Central memory CD4-positive, alpha-beta T cell (primary cell): ENCODE measurements at places on chromosomes 12 and 14.

DNA sequence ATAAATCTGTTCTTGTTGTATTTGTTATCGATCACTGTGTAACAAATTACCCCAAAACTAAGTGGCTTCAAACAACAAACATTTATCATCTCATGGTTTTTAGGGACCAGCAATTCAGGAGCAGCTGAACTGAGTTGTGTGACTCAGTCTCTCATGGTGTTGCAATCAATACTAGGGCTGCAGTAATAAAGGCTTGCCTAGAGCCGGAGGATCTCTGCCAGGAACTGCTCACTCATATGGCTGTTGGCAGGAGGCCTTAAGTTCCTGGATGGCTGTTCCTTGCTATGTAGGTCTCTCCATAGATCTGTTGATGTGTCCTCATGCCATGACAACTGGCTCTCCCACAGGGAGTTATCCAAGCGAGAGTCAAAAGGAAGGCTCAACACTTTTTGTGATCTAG lies 3.8 kb upstream of the PSMC6 start:
- no peak for DNase-seq

DNA sequence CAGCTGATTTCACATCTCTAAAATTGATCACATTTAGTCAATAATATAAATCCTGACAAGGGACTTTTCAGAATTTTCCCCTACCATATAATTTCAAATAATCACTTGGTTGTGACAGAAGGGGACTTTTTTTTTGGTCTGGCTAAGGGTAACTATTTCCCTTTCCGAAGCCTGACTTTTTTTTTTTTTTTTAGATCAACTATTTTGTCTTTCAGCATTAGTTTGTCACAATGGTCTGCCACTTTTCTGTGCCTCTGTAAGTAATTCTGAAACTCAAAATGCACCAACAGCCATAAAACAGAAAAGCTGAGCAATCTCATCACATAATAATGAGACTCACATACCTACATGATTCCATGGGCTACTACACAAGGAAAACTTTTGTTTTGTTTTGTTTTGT lies 266.4 kb downstream of the SSPN start:
- DNase-seq: no peak

GRCh38 chr12:108374596-108375320 lies 35.6 kb upstream of the CMKLR1 start:
- no peak for DNase-seq

DNA sequence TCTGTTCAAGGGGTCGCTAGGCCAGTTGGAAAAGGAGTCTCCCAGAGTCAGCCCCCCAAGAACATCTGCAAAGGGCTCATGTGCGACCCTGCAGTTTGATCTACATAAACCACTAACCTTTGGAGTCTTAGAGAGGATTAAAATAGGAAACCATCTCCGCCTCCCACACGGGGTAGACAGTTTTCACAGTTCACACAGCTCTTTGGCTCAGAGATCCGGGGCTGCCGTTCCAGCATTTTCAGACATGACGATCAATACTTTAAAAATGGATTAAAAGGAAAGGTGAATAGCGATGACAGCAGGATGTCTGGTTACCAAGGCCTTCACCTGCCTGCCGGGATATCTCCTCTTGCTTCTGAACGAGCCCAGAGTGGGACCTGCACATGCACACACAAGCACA lies 59.8 kb upstream of the BCL11B start:
- DNase-seq: no peak

- no peak for DNase-seq
Observed at GRCh38 chr12:131861261-131862083, 33.0 kb upstream of the ULK1 start.

DNA sequence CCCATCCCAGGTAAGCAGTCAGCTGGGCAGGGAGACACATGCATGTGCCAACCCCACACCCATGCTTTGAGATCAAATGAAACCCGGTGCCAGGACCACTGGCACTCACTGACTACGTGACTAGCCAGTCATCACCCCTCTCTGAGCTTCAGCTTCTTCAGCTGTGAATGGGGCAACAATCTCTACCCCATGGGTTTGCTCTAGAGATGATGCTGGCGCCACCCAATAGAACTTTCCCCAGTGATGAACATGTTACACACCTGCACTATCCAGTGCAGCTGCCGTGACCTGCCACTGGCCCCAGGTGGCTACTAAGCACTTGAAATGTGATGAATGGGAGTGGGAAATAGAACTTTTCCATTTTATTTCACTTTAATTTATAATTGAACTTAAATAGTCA lies 70.3 kb downstream of the PITPNM2 start:
- DNase-seq: no peak

GRCh38 chr12:72465940-72466630 lies 193.9 kb downstream of the TRHDE start:
- no peak for DNase-seq

GRCh38 chr14:72471346-72471745 lies 422.6 kb downstream of the DPF3 start:
- no peak for DNase-seq

- DNase-seq: no peak
Observed at GRCh38 chr14:87935886-87936285, 57.1 kb downstream of the GALC start.

- no peak for DNase-seq
Observed at GRCh38 chr14:36702474-36702873, 40.8 kb downstream of the PAX9 start.

- DNase-seq: no peak
Observed at GRCh38 chr12:26130728-26131127, 5.9 kb upstream of the BHLHE41 start.

DNA sequence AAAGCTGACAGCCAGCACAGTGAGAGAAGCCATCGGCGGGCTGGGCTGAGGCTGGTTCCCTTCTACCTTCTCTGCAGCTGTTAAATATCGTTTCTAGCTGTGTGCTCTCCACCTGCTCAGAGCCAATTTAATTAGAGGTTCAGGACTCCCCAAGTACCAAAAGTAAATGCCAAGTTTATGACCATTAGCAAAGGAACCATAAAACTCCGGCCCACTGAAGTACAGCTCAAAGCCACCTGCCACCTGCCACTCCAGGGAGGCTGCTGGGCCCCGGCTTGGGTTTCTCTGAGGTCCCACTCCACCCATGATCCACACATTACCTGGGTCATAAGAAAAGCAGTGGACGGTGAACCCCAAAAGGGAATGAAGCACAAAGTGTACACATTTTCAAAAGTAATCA lies 272.8 kb downstream of the KSR2 start:
- DNase-seq: no peak

- no peak for DNase-seq
Observed at GRCh38 chr12:44000309-44000952, 164.6 kb downstream of the TMEM117 start.

- peak; percentile 52 for DNase-seq
Observed at GRCh38 chr14:50666772-50667683, 1.1 kb downstream of the SAV1 start.

DNA sequence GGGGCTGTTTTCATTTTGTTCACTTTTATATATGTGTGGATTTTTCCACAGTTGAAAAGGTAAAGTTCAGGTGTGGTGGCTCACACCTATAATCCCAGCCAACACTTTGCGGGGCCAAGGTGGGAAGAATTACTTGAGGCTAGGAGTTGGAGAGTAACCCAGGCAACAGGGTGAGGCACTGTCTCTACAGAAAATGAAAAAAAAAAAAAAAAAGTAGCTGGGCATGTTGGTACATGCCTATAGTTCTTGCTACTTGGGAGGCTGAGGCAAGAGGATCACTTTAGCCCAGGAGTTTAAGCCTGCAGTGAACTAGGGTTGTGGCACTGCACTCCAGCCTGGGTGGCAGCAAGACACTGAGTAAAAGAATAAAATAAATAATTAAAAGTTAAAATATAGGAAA lies 326.5 kb downstream of the NAV3 start:
- DNase-seq: no peak

GRCh38 chr12:77214136-77214535 lies 148.8 kb upstream of the E2F7 start:
- no peak for DNase-seq

DNA sequence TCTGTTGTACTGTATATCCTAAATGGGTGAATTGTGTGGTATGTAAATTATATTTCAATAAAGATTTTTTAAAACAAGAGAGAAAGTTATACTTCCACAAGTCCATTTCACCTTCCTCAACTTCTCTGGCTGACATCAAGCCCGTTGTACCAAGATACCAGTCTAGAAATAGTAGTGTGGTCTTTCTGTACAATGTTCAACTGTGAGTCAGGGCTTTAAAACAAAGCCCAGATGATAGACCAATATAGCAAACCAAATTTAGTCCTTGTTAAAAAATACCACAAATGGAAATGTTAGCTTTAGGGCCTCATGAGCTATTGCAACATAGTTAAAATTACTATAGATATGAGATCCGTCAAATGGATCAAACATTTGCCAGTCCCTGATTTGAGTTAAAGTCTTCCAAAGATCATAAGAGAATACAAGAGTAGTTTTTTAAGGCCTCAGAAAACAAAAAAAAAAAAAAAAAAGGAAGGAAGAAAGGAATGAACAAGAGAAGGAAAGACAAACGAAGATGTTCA lies 49.0 kb upstream of the EGLN3 start:
- no peak for DNase-seq

DNA sequence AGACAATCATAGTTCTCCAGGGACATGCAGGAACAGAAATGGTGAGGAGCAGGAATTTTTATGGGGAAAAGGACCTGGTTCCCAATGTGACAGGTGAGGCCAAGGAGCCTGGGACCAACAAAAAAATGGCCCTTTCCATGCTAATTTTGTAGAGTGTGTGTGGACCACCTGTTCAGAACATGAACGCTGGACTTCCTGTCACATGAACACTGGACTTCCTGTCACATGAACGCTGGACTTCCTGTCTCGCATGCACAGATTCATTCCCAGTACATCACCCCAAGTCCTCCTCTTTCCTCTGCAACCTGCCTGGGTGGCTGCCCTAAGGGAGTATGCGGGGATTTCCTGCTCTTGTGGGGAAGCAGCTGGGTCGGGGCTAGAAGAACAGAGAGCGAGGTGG lies 10.1 kb downstream of the FGF6 start:
- no peak for DNase-seq

DNA sequence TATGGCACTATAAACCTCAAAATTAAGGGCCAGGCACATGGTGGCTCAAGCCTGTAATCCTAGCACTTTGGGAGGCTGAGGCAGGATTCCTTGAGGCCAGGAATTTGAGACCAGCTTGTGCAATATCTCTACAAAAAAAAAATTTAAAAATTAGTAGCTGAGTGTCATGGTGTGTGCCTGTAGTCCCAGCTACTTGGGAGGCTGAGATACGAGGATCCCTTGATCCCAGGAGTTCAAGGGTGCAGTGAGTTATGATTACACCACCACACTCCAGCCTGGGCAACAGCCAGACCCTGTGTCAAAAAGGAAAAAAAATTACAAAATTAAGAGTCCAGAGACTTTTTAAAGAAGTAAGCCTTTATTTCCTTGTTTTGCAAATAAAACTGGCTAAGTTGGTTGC lies 1.8 kb upstream of the GCN1 start:
- no peak for DNase-seq

DNA sequence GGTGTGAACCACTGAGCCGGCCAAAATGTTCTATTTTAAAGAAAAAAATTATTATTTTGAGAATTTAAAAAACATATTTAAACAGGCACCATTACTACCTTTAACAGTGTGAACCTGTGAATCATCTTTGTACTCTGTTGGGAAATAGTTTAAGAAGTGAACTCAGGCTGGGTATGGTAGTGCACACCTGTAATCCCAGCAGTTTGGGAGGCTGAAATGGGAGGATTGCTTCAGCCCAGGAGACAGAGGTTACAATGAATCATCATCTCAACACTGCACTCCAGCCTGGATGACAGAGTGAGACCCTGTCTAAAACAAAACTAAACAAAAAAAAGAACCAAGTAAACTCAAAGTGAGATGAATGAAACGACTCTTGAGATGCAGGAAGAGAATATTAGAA lies 3.1 kb upstream of the WDR89 start:
- DNase-seq: no peak

DNA sequence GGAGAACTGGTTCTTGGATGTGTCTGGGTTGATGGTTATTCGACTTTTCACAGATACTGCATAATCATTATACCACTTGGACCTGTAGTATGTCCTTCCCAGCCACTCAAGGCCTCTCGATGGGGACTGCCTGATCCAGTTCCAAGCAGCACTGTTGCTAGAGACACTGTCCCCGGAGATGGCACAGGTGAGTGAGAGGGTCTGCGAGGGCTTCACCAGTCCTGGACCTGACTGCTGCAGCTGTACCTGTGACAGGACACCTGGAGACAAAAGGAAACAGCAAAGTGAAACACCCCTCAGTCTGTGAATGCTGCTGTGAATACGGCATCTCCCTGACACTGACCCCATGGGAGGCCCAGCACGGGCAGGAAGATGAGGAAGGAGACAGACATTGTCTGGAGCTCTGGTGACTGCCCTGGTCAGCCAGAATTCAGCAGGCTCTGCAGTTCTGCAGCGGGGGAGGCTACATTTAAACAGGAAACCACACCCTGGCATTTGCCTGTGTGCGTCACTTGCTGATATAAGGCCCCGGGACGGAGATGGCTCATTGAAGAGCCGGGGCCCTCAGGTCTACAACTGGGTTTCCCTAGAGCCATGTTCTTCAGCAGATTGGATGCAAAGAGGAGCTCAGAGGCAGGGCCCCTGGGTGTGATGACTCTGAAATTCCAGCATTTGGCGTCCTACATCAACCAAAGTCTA lies 413.6 kb downstream of the TMEM121 start:
- peak; percentile 8 for DNase-seq

DNA sequence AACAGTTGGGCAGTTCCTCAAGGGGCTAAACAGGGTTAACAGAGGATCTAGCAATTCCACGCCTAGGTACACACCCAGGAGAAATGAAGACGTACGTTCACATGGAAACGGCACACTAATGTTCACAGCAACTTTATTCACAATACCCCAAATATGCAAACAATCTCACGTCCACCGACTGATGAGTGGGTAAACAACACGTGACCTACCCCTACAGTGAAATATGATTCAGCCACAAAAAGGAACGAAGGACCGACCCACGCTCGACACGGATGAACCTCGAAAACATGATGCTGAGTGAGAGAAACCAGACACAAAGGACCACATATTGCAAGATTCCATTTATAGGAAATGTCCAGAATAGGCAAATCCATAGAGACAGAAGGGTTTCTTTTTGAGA lies 112.7 kb downstream of the NCOR2 start:
- no peak for DNase-seq

- DNase-seq: no peak
Observed at GRCh38 chr14:85702191-85702590, 172.2 kb downstream of the FLRT2 start.

DNA sequence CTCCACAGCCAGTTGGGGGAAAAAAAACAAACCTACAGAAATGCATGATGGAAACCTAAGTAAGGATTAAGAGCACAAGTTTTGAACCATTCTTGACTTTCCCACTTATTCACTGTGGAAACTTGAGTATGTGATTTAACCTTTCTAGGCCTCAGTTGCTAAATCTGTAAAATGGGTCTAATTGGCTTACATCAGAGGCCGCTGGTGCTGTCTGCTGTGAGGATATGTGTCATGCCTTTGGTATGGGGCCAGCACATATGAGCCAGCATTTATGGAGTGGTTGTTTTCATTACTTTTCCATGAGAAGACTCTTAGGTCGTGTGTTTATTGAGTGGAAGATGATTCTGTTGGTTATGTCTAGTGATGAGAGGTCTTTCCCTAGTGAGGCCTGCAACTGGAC lies 102.4 kb downstream of the ESR2 start:
- no peak for DNase-seq
